Nephron progenitor cell (in vitro differentiated cells): ENCODE measurements at places on chromosomes 11 and 22.

GRCh38 chr11:57097149-57097548 is 84.6 kb upstream of the LRRC55 start:
- no peak for DNase-seq

- no peak for DNase-seq
Measured at GRCh38 chr11:113877670-113878055, 2.3 kb upstream of the USP28 start.

GRCh38 chr11:795634-796564 is 2.2 kb downstream of the SLC25A22 start:
- peak; percentile 47 for DNase-seq

DNA sequence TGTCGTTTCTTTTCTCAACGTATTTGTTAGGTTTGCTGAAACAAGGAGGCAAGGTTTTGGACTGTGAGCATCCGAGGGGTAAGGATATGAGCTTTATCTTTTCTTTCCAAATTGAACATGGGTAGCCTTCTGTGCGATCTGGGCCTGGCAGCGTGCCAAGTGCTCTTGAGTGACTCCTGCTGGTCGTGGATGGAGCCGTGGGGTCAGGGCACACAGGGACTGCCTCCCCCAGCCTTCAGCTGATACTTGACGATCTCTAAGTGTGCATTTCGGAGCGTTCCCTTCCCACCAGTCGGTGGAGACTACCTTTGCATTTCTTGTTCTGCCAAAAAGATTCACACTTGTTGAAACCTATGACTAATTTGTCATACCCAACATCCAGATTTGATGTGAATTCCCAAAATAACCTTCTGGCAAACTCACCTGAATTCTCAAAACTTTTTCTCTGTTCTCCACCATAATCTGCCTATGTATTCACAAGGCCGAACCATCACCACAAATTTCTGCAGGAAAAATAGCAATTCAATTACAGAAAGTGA is 40.1 kb upstream of the CLMP start:
- DNase-seq, result peak; percentile 29

DNA sequence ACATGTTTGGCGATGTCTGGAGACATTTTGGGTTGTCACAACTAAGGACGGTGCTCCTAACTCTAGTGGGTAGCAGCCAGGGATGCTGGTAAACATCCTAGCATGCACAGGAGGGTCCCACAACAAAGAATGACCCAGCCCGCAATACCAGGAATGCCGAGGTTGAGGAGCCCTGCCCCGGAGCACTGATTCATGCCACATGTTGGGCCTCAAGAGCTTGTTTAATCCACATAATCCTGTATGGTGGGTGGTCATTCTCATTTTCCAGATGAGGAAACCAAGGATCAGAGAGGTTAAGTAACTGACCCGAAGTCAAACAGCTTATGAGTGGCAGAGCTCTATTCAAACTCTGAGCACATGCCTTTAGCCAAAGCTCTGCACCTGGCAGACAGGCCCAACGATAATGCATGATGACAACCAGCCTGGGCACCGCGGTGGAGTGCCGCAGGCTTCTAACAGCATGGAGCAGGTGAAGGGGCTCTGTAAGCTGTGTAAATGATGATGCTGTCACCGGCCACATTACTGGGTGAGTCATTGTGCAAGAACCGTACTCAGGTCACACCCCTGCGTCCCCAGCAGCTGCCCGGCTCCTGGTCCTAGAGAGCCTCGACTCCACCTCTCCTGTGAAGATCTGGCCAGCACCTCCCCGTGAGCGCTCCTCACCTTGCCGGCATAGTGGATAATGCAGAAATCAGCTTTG is 58.6 kb downstream of the APOL1 start:
- no peak for DNase-seq

DNA sequence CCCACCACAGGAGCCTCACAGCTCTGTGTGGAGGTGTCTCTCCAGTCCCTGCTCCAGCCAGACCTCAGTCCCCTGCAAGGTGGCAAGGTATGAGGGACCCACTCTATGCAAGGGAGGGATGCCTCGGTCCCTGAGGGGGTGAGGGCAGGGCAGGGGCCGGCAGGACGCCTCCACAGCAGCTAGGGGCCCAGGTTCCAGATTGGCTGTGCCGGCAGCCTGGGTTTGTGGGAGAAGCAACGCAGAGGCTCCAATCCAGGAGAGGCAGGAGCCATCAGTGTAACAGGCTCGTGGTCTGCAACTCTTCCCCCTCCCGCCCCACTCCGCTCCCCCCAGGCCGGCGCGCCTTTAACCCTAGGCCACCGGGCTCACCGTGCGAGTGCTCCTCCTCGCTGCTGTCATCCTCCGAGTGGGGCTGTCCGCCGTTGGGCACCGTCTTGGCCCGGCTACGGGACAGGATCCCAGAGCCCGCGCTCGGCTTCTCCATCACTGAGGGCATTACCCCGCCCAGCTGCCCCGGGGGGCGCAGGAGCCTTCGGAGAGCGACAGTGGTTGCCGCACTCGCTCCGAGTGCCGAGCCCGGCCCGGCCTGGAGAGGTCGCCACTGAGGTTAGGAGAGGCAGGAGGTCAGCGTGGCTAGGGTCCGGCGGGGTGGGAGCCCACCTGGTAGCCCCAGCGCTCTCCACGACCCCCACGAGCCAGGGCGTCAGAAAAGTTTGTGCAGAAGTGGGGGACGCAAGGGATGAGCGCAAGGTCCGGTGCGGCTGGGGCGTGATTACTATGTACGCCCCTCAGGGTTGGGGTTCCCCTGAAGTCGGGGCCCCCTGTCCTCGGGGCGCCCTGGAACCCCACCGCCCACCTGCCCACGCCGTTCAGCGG is 765 bp downstream of the RCOR2 start:
- DNase-seq, result peak; percentile 85

DNA sequence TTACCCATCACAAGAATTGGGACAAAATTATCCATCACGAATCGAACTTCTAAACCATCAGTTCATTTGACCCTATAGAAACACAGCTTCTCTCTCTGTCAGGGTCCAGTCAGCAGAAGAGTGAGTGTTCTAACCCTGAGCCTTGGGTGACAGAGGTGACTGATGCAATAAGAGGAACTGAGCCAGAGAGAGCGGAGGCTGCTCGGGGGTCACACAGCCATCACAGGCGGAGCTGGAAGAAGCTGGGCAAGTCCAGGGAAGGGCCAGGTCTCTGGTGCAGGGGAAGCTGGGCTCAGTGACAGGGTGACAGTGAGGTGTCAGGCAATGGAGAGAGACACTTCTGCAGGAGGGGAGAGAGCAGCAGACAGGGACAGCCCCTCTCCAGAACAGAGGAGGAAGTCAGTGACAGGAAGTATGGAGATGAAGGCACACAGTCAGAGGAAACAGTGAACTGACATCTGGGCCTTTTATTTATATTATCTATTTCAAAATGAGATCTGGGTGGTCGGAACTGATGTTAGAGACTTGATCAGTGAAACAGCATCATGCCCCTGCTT is 184.0 kb upstream of the TBCEL start:
- DNase-seq, result no peak

GRCh38 chr11:47259232-47259977 is 1.6 kb downstream of the NR1H3 start:
- DNase-seq, result peak; percentile 42

- DNase-seq, result no peak
Measured at GRCh38 chr11:21631991-21632390, 560.9 kb upstream of the ANO5 start.

GRCh38 chr11:75135021-75135650 is 15.8 kb upstream of the SLCO2B1 start:
- DNase-seq, result no peak

DNA sequence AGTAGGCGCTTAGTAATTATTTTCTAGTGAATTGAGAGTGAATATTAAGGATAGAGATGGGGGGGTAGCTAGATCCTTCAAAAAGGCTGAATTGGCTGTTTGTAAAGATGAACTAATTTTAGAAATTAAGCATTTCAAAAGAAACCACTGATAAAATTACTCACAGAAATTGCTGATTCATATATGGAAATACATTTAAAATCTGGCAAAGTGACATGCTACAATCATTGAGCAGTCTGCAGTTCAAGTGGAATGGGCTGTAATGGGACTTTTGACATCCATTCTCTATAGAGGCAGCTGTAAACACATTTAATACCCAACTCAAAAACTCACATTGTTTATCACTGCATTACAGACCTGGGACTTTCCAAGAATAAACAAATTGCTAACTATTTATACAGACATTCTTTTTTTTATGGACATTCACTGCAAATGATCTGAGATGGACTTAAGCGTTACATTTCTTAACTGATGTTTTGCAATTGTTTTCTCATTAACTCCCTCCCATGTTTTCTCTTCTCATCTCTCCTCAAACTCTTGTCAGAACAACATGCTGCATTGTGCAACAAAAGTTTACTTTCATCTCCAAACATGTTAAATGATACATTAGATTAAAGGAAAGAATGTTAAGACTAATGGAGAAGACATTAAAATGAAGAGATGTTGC is 42.1 kb upstream of the MMP7 start:
- DNase-seq, result no peak

- no peak for DNase-seq
Measured at GRCh38 chr22:25566898-25567235, 2.4 kb downstream of the GRK3 start.

GRCh38 chr11:9662273-9662672 is 1.6 kb upstream of the SWAP70 start:
- no peak for DNase-seq

- no peak for DNase-seq
Measured at GRCh38 chr11:17775507-17776211, 41.1 kb downstream of the KCNC1 start.

GRCh38 chr11:18277565-18278271 is 11.7 kb downstream of the SAA1 start:
- no peak for DNase-seq

- DNase-seq, result no peak
Measured at GRCh38 chr11:126926376-126926791, 74.2 kb downstream of the KIRREL3 start.

DNA sequence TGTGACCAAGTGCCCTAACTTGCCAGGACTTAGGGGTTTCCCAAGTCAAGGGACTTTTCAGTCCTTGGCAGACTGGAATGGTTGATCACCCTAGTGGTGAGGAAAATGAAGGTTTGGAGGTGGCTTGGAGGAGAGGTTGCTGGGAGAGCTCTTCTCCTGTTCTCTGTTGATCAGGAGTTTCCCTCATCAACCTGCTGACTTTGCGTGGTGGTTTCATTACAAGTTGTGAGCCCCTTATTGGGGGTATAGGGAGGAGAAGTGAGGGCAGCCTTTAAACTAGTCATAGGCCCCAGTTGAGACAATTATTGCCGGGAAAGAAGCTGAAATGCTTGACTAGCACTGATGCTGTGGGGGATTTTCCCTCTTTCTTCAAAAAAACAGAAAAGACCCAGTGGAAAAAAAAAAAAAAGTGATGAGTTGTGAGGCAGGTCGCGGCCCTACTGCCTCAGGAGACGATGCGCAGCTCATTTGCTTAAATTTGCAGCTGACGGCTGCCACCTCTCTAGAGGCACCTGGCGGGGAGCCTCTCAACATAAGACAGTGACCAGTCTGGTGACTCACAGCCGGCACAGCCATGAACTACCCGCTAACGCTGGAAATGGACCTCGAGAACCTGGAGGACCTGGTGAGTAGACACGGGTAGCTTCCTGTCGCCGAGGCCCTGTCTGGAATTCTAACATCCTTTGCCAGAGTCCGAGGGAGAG is at the start of gene CXCR5:
TSS of gene CXCR5 (plus strand) at position 525 of the 704 bp plus-strand sequence. CDS start at position 575, 50 bp downstream.
- DNase-seq, result no peak

- no peak for DNase-seq
Measured at GRCh38 chr22:26529345-26529744, 17.1 kb upstream of the TFIP11 start.

DNA sequence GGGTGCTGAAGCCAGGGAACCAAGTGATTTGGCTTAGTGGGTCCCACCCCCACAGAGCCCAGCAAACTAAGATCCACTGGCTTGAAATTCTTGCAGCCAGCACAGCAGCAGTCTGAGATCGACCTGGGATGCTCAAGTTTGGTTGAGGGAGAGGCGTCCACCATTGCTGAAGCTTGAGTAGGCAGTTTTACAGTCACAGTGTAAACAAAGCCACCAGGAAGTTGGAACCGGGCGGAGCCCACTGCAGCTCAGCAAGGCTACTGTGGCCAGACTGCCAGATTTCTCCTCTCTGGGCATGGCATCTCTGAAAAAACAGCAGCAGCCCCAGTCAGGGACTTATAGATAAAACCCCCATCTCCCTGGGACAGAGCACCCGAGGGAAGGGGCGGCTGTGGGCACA is 424.1 kb upstream of the TENM4 start:
- no peak for DNase-seq

GRCh38 chr11:33942954-33943353 is 51.1 kb upstream of the LMO2 start:
- no peak for DNase-seq

DNA sequence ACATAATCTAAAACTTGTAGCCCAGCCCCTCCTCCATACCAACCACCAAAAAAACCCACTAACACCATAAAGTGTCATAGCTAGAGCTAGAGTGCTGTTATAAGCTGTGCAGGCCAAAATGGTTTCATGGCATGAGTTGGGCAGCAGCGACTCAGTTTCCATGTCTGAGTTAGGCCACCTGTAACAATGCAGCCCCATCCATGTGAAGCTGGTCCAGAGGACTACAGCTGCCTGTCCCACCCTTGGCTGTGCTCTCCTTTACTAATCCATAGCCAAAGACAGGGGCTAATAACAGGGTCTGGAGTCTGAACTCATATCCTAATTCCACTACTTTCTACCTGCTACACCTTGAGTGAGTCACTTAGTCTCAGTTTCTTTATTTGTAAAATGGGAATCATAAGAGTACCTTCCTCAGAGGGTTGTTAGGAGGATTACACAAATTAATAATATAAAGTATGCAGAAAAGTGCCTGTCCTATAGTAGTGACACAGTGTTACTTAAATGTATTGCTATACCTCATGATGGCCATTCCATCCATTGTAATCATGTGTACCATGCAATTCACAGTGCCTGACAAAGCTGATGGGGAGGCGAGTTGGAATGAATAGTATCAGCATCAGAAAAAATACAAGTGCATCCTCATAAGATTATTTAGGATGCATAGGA is 20.6 kb downstream of the KCNQ1OT1 start:
- no peak for DNase-seq

- no peak for DNase-seq
Measured at GRCh38 chr22:24315367-24315966, 44.8 kb downstream of the SPECC1L start.

DNA sequence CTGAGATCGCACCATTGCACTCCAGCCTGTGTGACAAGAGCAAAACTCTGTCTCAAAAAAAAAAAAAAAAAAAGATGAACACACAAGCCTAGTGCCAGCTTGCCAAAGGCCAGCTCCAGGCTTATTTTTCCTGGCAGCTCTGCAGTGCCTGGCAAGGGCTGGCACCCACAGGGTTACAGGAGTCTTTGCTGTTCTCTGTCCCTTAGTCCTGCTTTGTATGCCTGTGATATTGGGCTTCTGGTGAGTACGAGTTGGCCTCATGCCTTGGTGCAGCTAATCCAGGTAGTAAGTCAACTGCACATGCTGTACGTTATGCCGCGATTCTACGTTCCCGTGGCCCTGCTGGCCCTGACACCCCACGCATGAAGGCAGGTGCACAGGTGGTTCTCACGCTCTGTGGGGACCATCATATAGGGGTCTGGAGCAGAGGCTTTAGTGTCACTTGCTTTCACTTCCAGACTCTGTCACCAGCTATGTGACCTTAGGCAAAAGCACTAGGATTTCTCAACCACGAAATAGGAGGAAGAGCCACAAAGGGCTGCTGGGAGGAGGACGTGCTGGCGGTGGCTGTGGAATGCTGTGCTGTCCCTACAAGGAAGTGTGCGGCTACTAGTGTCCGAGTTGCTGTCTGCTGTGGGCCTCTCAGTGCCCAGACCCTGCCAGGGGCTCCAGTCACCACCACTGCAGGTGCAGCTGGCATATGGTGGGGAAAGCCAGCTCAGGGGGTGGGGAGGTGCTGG is 21.4 kb upstream of the RASL10A start:
- no peak for DNase-seq

GRCh38 chr11:44068180-44068579 is 2.1 kb downstream of the ACCS start:
- DNase-seq, result no peak

GRCh38 chr11:105861225-105861624 is 160.8 kb downstream of the MSANTD4 start:
- no peak for DNase-seq
